ENCODE measurements at places on chromosomes 12 and 14.

- H3K36me3 ChIP-seq, result peaks cover 37% of the 10 kb centered on the region
- no peak overlapping the region for H3K27ac ChIP-seq
- H3K4me3 ChIP-seq, result no peak overlapping the region
- DNase-seq, result no peak
These were observed 14.7 kb downstream of the CPSF6 start for GRCh38 chr12:69254046-69254445.

DNA sequence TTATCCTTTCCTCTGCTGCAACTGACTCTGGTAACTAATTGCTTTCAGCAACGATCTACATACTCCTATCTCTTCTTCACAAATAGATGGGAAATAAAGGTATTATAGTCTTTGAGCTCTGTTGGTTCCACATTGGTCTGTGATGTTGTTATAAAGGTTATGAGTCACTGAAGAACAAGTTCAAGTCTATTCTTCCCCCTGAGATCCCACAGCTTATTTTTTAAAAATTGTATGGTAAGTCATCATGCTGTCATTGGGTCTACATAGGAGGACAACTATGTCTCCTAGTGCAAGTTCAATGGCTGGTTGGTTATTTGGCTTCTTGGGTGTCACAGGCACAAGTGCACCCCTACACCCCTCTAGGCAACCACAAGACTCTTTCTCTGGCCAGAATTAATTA is 49.6 kb upstream of the PTCSC3 start:
- no peak overlapping the region for H3K4me3 ChIP-seq
- no peak for DNase-seq
- H3K36me3 ChIP-seq, result no peaks in the 10 kb centered on the region

GRCh38 chr12:51941011-51941581 is 10.4 kb upstream of the ACVR1B start:
- H3K4me3 ChIP-seq, result peak overlapping the region; percentile 22
- DNase-seq, result no peak
- H3K4me1 ChIP-seq, result peaks cover 47% of the 10 kb centered on the region
- H3K27me3 ChIP-seq, result no peaks in the 10 kb centered on the region

DNA sequence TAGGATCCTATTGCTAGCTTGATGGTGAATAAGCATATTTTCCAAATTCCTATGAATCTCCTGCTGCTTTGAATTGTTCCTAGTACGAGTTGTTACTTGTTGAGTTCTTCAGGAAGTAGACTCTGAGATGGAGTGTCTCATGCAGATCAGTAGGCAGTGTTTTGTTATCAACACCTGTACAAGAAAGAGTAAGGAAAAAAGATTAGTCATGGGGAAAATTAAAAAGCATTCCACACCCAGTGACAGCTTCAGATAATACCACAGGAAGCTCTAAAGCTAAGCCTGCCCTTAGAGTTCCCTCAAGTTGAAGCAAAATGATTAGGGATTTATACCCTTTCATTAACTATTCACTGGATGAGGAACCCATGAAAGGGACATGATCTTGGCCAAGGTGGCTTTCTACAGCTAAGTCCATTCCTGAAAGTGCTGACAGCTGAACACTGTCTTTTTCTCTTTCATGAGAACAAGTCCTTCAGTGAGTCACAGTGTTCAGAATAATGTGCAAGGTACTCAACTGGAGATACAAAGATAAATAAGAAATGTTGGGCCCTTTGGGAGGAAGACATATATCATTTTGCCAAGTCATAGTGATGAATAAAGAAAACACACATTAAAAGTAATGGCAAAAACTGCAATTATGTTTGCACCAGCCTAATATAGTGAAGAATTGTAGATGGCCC is 49.1 kb downstream of the CCER1 start:
- no peak overlapping the region for H3K4me3 ChIP-seq
- peaks cover 3% of the 10 kb centered on the region for H3K4me1 ChIP-seq
- DNase-seq, result no peak
- no peaks in the 10 kb centered on the region for H3K36me3 ChIP-seq

DNA sequence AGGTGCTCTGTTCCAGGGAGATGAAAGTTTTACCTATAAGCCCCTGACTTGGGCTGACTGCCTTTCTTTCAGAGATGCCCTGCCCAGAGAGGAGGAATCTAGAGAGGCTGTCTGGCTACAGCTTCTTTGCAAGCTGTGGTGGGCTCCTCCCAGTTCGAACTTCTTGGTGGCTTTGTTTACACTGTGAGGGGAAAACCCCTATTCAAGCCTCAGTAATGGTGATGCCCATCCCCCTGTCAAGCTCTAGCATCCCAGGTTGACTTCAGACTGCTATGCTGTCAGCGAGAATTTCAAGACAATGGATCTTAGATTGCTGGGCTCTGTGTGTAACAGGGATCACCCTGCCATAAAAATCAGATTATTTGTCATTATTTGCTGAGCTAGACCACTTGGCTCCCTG is 377.6 kb downstream of the FLRT2 start:
- no peak overlapping the region for H3K27ac ChIP-seq
- DNase-seq, result no peak
- H3K4me1 ChIP-seq, result no peaks in the 10 kb centered on the region

- no peak for DNase-seq
- H3K4me1 ChIP-seq, result peaks cover 44% of the 10 kb centered on the region
- H3K27ac ChIP-seq, result peak overlapping the region; percentile 92
- no peaks in the 10 kb centered on the region for H3K36me3 ChIP-seq
- no peak overlapping the region for H3K4me3 ChIP-seq
These were observed 5.1 kb upstream of the CHD4 start for GRCh38 chr12:6612247-6612646.

GRCh38 chr14:68278576-68279436 is 459.2 kb downstream of the RAD51B start:
- H3K36me3 ChIP-seq, result no peaks in the 10 kb centered on the region
- H3K27ac ChIP-seq, result peak overlapping the region; percentile 38
- no peak overlapping the region for H3K4me3 ChIP-seq
